ENCODE measurements at places on chromosomes 1 and 21.
A peak's percentile ranks its signal among the peaks of the same experiment; 100 is the strongest.

- no peak for DNase-seq
These were observed 3.3 kb downstream of the TMEM53 start for GRCh38 chr1:44670751-44671640.

DNA sequence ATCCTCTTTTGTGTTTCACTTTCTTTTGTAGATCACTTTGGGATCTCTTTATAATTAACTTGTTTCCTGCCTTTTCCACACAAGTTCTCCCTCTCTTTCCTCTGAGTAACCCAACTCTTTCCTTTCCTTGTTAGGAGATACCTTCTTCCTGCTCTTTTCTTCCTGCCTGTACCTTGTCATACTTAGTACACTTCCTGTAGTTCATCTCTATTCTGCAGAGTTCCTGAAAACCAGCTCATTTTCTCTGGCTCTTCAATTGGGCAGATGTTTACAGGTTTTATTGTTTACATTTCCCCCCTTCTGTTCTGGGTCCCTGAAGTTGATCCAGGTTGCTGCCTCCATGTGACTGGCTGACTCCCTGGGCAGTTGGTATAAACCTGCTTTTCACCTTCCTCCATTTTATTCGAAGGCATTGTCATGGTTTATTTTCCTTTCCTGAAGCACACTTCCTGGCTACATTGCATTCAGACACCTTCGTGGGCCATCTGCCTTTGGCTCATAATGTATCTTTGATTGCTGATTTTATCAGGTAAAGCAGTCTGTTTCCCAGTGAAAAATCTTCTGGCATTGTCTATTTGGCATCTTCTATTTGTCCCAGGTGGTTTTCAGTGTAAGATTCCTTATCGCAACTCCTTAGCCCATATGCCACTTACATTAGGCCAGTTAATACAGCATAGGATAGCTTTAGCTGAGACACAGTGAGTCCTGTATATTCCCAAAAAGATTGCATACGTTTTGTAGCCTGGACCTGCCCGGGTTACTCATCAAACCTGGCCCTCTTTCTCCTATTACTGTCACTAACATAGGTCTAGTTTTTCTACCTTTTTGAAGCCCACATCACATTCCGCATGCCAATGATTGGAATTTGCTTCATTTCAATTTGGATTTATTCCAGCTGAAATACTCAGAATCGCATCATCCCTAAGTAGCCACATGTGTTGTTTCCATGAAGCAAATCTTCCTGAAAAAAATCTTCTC lies 15.4 kb downstream of the CTH start:
- no peak for DNase-seq

GRCh38 chr1:203569490-203570318 lies 56.9 kb upstream of the ATP2B4 start:
- no peak for DNase-seq

GRCh38 chr1:165138960-165139359 lies 217.6 kb downstream of the LMX1A start:
- no peak for DNase-seq

- DNase-seq, result no peak
These were observed 509.4 kb downstream of the SMYD3 start for GRCh38 chr1:245997471-245998258.

DNA sequence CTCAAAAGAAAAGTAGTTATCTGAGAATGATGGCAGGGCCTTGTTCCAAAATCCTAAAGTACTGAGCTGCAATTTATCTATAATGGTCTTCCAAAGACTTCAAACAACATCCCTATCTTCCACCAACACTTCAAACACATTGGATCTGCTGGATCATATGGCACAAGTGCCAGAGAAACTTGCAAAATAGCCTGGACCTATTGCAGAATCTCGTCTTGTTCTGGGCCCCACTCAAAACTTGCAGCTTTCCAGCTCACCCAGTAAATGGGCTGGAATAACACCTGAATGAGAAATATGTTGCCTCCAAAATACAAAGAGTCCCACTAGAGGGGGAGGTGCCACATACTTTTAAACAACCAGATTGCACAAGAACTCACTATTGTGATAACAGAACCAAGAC lies 44.0 kb upstream of the PKN2 start:
- no peak for DNase-seq

DNA sequence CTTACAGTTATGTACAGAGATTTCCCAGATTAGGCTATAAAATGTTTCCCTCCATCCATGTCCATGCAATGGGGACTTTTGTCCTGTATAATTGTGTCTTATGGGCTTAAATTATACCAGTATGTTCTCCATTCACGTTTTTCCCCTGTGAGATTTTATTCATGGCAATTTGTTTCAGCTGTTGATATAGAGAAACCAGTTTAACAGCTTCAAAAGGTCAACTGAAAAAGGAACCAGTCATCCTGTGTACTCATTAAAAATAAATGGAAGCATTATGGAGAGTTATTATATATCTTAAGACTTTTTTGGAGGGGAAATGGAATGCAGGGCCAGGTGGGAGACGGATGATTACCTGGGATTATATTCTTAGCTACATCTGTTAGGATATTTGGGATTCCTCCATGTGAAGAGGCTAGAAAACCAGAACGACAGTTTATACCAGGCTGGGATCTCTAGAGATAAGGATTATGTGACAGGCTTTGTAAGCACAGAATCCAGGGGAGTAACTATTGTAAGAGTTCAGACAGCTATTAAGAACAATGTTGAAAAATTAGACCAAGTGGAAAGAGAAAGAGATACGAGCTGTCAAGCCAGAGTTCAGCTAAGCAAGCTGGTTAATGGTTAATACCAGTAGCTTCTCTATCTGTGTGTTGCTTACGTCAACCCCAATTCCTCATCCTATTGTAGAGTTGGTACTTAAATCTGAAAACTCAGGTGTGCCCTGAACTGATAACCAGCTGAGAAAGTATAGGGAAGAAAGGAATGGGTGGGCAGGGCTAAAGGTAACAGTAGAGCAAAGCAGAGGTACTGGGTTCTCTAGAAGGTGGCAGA lies 12.4 kb upstream of the ZNF697 start:
- DNase-seq, result no peak

GRCh38 chr1:33332881-33333280 lies 12.0 kb upstream of the A3GALT2 start:
- no peak for DNase-seq

DNA sequence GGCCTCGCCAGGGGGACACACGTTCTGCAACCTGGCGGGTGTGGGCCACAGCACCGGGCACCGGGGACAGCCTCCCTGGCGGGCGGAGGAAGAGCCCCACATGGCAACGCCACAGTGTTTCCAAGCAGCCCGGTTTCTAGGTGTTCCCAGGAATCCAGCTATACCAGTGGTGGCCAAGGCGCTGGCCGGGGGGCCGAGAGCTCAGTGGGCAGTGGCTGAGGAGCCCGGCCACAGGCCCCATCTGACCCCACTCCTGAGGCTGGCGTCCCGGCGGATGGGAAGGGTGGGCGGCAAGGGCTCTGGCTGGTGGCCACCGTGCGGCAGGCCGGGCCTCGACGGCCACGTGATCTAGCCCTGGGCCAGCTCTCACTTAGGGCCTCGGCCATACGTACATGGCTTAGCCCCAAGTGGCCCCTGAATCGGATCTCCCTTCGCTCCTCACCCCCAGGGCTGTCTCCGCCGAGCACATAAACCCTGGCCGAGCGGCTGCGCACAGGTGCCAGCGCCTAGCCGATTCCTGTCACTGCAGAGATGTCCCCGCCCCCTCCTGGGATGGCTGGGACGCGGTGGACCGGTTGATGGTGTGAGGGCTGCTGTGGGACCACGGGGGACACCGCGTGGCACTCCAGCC lies 68.7 kb downstream of the MORN1 start:
- DNase-seq, result no peak

DNA sequence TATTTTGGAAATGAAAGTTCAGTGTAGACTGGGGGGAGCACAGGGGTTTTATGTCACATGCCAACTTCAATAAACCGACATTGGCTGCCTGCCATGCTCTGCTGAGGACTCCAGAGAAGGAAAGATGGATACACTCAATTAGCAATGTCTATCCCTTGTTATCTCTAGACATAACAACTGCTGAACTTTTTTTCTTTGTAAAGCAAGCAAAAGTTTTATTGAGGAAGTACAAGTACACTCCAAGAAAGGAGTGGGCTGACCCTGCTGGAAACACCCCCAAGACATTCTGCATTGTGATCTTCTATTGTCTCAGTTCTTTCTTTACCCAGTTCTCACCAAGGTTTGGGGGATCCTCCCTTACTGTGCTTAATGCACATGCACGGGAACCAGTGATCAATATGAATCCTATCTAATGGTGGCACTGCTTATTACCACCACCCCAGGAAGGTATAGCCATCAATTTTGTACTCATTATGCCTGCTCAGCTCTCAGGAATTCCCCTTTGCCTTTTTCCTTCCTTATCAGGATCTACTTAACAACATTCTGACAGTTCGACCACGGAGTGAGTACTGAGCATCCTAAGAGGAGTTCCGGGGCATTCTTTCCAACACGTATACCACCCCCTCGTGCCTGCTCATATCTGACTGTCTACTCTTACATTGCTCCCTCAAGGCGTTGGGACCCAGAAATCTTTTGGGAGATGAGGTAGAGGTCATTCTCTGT lies 28.7 kb downstream of the SYNJ1 start:
- DNase-seq, result no peak

DNA sequence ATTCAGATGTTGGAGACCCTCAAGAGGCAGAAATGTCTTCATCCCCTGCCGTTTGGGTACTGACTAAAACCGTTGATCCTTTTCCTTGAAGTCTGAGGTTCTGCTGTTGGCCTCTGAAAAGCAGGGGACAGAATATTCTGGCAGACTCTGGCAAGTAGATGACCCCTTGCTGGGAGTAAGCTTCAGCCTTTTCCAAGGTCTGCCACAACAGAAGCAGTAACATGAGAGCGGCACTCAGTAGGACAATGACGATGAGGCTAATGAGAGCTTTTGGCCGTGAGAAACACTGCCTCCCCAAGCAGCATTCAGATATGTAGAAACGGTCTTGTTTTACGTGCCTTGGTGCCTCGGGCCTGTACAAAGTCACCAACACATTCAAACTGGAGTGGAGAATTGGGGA lies 143.7 kb downstream of the ST6GALNAC5 start:
- no peak for DNase-seq

DNA sequence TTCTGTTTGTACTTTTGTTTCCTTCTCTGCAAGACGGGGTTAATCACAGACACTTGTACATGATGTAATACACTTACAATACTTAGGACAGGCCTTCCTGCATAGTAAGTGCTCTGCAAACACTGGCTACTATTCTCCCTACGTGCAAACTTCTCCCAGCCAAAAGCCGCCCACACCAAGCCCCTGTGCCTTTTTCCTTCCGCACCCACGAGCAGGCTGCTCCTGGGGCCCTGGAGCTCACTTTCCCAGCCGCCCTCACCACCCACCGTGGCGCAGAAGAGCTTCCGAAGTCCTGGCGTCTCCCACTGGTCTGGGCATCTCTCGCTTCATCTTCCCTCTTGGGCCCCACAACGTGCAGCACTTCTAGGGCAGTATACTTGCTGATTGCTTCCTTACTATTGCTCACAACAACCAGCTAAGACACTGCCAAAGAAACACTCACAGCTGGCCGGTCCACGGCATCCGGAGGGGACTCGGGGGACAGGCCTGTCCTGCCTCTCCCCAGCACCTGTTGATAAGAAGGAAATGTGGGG lies 22.5 kb upstream of the GPR157 start:
- DNase-seq, result no peak

GRCh38 chr1:222250376-222250775 lies 297.5 kb downstream of the HHIPL2 start:
- DNase-seq, result no peak

DNA sequence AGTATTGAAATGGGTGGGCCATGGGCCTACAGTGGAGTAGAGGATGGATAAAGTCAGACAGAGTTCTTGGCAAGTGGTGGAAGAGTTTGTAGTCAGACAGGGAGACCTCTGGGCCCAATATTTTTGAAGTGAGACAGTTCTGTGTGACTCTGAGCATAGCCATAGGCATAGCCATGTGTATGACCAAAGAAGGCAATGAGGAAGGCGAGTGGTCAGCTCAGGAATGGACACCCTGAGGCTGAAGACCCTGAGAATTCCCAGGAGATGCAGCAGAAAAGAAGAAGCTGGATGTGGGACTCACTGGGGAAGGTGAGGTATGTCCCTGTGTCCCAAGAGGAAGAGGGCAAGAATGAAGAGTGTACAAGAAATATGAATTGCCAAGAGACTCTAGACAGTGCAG lies 210.6 kb upstream of the IRF2BP2 start:
- no peak for DNase-seq

DNA sequence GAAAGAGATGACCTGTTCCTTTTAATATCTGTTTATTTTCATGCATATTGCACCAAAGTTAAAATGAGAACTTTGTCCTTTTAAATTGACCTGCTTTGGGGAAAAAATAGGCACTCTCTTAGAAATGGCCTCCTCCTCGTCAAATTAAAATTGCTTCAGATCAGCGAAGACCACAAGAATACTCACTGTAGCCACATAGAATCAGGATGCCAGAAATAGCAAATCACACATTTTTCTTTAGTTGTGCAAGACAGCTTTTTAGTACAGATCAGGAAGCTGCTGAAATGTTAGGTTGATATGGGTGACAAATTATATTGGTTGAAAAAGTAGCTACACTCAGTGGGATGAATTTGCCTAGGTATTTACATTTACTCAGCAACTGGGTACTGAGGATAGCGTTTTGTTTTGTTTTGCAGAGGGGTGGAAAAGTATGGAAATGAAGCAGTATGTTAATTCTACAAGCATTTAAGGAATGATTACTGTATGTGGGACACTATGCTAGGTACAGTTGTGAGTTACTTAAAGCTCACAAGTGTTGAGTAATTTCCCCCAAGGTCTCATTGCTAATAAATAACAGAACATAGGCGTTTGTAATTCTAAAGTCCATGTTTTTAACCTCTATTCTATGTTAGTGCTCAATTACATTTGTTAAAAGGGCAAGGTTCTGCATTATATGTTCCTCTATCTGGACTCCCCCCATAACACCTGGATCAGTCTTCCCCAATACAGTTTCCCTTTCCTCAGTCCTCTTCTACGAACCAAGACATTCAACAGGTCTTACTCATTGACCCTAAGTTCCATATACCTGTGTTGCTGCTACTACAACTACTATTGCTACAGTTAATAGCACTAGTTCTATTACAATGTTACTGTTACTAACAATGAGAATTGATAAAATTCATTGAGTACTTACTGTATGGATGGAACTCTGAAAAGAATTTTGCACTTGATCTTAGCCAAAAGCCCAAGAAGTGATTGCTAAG lies 99.4 kb upstream of the S1PR1 start:
- peak; percentile 22 for DNase-seq

DNA sequence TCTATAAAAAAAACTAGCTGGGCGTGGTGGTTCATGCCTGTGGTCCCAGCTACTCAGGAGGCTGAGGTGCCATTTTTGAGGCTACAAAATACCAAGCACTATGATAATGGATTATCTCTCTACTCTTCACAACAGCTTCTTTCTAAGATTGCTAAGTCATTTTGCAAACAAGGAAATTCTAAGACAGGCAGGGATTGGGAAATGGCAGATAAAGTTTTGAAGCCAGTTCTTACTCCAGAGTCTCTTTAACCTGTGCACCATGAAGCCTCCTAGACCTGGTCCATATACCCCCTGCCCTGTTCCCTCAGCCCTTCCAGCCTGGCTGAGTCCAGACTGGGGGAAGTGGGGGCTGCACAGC lies 39.5 kb upstream of the DMBX1 start:
- DNase-seq, result no peak

DNA sequence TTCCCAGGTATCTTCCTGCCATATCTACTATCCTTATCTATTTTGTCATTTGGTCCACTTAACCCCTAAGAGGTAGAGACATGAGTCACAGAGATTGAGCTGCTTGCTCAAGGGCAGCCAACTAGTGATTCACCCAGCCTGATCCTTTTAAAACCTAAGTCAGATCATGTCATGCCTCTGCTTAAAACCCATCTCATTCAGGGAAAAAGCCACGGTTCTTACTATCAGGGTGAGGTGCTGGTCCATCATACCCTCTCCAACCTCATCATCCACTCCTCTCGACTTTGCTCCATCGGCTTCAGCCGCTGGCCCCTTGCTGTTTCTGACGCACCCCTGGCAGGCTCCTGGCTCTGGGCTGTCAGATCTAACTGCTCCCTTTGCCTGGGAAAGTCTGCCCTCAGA lies 14.4 kb upstream of the PPP1R15B start:
- DNase-seq, result no peak
